ENCODE measurements at places on chromosomes 1 and 21.

DNA sequence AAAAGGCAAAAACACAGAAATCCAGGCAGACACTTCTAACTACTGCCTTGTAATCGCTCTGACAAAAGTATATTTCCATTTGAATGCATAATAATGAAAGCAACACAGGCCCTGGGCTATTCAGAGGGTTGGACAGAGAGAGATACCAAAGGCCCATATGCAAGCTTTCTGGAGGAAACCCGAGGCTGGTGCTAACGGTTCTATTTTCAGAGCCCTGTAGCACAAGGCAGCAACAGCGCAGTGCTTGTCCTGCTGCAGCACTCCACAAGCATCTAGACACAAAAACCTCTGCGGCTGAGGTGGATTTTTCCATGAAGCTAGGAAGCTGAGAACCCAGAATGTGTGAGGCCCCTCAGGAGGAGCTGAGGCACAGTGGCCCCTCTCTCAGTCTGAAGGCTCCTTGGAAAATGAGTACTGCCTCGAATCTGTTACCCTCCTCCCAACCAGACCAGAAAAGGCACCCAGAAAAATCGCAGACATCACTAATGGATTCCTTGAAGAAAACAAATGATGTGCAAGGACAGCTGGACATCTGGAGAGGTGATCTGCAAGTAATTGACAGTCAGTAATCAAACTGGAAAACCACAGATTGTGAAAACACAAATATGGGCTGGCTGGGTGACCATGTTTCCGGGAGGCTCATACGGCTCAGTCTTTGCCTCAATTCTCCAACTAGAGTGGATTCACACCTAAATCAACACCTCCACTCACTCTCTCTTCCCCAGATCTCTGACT, 54.0 kb downstream of the COLGALT2 start:
- no peak for DNase-seq

- DNase-seq: no peak
Measured at GRCh38 chr1:166960858-166961474, 14.4 kb downstream of the ILDR2 start.

- no peak for DNase-seq
Measured at GRCh38 chr1:157956732-157957131, 36.7 kb upstream of the KIRREL1 start.

DNA sequence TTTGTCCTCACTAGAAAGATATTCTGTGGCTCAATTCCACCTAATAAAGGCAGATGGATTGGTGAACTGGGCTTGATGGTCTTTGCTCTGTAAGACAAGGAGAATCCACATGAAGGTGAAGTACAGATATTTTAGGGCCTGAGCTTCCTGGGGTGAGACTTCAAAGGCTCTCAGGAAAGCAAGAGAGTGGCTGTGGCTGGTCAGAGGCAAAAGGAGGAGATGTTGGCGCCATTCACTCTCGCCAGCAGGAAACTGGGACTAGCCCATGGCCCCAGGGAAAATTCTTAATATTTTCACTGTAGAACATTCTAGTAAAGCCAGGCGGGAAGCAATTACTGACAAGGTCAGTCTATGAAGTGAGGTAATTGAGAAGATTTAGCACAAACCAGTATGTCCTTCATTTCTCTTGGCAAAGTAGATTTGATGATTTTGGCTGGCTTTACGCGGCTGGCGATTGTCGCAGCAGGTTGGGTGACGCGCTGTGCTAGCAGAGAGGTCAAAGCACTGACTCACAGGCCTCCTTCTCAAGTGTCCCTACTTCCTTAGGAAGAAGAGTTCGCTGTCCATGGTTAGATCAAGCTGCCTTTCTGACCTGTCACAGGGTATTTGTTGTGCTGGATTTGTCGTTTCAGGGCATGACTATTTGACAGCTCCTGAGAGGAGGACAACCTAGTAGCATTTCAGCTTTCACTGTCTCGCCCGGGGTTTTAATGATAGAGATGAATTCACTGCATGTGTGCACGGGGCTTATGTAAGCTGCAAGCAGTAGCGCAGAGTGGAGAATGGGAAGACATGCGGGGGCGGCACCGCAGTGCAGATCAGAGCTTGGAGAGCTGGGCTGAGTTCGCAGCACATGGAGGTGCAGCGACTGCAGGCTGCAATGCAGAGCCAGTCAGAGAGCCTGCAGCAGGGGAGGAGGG, 32.7 kb downstream of the XCL1 start:
- no peak for DNase-seq

Measured in NCI-H1417 treated with DMSO at 0.1 percent for 48 hours (cell line).